ENCODE measurements at places on chromosomes 6 and 20. TPM values are rescaled to one million over a fixed set of nuclear protein-coding genes. Genes with fewer than 3 reads are reported as not detected.

DNA sequence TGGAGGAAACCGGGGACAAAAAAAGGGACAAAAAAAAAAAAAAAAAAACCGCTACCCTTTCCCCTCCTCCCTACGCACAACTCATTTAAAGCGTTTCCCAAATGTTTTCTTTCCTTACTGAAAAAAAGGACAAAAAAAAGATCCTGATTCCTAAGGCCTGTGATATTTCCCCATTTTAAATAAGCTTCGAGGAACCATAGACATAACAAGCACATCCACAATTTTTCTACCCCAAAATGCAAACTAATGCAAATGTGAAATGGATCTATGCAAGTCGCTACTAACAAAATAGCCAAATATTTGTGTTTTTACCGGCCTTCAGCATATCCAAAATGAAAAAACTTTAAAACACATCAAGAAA lies 1.4 kb upstream of the ZNF217 start:
- DNase-seq, result peak; percentile 33

DNA sequence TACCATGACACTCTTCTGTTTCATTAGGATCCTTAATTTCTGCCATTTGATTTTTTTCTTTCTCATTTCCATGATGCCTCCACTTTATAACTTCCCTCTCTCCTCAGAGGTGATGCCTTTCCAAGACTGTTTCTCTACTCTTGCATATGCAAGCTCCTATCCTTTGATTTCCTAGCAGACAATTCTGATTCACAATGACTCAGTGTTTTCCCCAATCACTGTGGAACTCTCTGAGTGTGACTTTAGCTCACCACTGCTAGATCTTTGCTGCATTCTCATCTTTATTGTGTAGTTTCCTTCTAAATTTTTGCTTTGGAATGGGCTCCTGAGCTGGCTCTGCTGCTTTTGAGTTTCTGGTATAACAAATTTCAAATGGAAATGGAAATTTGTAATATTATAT lies 184.9 kb downstream of the TINAG start:
- DNase-seq, result no peak

DNA sequence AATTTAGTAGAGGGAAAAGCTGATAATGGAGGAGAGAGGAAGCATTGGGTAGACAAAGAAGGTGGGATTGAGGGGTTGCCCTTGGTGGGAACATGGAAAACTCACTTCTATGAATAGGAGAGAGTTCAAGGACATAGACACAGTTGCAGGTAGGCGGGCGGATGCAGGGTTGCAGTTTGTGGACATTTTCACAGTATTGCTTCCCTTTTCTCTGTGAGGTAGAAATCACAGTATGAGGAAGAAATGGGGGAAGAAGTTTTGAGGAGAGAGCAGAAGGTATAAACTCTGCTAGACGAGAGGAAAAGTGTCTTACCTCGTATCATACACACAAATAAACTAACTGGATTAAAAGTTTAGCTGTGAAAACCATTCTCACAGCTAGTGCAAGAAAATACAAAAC lies 200.7 kb upstream of the ECI2 start:
- DNase-seq, result no peak

- no peak for DNase-seq
Observed at GRCh38 chr6:96900873-96901272, 3.2 kb upstream of the NDUFAF4 start.

DNA sequence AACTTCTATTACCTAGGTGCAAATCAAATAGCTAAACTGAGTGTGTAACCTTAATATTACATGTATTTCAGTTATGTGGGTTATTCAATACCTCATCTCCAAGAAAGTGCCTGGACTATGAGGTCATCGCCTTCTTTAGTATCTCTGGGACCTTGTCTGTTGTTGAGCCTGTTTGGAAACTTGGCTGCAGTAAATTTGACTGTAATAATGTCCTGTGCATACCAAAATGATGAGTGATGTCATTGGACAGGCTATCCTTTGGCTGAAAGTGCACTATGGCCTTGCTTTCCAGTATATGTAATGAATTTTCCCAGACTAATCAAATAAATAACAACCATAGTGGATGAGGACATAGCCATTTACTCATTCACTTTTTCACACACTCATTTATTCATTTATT lies 455.1 kb downstream of the ADGRB3 start:
- DNase-seq, result peak; percentile 12

- peak; percentile 51 for DNase-seq
Observed at GRCh38 chr6:11236076-11236750, 3.7 kb upstream of the NEDD9 start.

GRCh38 chr20:41181567-41181966 lies 44.2 kb downstream of the PLCG1 start:
- DNase-seq, result no peak

DNA sequence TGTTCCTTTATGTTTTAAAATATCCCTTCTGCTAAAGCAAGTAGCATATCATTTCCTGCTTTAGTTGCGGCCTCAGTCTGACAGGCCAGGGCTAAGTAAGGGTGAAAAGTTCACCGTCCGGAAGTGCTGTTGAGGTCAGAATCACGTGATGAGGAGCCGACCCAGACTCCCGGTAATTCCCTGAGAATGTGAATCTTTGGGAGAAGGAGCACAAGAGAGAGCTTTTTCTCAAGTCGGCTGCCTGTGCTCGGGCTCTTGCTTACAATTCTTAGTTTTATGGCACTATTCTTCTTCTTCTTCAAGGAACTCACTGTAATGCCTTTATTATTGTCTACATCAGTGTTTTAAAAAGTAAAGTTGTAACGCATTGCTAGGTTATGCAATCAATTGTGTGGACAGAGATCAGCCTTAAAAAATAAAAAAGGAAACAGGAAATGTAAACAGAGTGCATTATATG lies 309.3 kb downstream of the PRL start:
- peak; percentile 97 for DNase-seq

GRCh38 chr6:63572747-63573075 lies 431 bp downstream of the LOC128125822 start:
- no peak for DNase-seq

GRCh38 chr6:51531623-51532022 lies 555.8 kb downstream of the PKHD1 start:
- DNase-seq, result no peak

GRCh38 chr6:68158256-68158655 lies 476.8 kb upstream of the ADGRB3 start:
- DNase-seq, result no peak

GRCh38 chr6:150967910-150968309 lies 102.4 kb downstream of the MTHFD1L start:
- DNase-seq, result peak; percentile 9

GRCh38 chr6:2376429-2377355 lies 131.3 kb upstream of the GMDS start:
- peak; percentile 40 for DNase-seq

DNA sequence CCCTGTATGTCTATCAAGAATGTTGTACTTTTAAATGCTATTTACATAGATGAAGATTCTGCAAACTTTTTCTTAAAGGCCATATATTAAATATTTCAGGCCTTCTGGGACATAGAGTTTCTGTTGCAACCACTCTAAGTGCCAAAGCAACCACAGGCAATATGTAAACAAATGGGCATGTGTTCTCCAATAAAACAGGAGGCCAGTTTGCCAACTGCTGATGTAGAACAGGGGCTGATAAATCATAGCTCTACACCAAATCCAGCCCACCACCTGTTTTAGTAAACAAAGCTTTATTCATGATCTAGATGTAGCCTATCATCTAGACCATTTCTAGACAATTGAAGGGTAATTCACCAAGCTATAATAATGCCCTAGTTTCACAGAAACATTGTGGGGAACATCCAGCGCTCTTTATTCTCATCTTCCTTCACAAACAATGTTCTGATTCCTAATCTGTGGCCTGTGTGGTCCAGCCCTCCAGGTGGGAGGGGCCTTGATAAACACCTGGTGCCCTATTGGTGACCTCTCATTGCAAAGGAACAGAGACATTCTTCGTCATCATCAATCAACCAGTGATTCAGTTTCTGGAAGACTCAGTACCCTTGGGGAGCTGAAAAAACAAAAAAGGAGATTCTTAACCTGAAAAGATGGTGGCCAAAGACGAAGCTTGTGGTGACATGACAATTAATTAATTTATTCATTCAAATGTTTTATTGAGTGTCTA lies 80.2 kb downstream of the PREP start:
- DNase-seq, result no peak

DNA sequence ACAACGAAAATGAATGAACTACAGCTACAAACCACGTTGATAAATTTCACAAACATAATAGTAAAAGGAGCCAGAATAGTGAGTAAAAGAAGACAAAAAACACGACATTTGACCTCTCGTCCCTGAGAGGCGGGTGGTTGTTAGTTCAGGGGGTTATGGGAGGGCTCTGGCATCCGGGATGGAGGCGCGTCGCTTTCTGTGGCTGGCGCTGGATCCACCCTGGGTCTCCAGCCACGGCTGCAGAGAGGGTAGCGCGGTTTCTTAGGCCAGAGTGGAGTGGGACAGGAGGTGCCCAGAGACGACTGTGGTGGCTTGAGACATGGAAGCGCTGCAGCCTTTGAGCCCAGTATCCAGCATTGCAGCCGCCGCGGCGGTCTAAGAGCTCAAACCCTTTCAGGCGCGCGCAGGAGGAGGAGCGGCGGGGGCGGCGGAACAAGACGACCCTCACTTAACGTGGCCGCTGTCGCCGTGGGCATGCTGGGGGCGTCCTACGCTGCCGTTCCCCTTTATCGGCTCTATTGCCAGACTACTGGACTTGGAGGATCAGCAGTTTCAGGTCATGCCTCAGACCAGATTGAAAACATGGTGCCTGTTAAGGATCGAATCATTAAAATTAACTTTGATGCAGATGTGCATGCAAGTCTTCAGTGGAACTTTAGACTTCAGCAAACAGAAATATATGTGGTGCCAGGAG lies 3.7 kb upstream of the ZSCAN23 start:
- DNase-seq, result peak; percentile 21

- DNase-seq, result peak; percentile 29
Observed at GRCh38 chr6:27863962-27864905, 48.0 kb downstream of the OR2B2 start.

DNA sequence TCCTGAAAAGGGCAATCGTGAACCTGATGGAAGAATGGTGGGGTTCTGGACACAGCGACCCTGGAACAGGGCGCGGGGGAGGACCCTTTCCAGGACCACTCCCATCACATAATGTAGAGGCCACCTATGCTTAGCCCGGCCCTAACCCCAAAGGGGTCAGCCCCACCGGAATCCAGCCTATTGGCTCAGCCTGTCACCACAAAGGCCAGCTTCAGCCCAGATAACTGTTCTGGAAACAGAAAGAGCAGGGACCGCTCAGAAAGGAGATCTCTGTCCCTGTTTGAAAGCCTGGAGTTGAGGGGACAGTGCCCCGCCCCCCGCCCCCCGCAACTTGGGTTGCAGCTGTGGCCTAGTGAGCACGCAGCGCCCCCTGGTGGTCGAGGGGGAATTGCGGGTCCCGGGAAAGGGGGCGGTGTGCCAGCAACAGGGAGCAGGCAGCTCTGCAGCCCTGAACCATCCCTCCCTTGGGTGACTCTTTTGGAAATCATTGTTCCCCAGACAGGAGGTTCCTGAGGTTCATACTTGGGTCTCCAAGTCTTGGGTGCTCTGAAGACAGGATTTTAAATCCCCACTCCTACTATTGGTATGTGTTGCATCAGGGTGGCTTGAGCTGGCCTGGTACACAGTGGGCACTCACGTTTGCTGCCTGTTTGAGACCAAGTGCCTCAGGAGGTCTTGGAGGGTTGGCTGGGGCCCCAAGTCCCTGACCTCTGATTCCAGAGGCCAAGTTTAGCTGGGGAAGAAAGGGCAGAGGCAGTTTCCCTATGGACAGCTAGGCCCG lies 1.5 kb downstream of the SIGLEC1 start:
- DNase-seq, result peak; percentile 62

GRCh38 chr6:40353197-40353966 lies 233.8 kb downstream of the LRFN2 start:
- no peak for DNase-seq

- no peak for DNase-seq
Observed at GRCh38 chr6:114342086-114342825, 567 bp downstream of the HS3ST5 start.

- DNase-seq, result no peak
Observed at GRCh38 chr6:142940487-142940886, 4.5 kb downstream of the HIVEP2 start.

DNA sequence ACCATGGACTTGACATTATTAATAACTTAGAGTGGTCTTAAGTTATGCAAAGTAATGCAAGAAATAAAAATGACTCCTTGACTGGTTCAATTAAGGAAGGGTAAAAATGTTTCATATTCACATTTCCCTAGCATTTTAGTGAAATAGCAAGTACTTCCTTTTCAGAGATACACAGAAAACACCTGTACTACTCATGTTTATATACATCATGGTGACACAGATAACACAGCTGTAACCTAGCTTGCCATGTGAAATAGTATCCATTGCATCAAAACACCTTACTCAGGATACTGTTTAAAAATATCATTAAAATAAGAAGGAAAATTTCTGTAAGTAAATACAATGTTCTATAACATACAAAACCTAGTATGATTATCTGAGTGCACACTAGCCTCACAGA lies 102.4 kb downstream of the AHI1 start:
- DNase-seq, result no peak

- DNase-seq, result no peak
Observed at GRCh38 chr6:72461144-72461543, 160.7 kb upstream of the KCNQ5 start.

GRCh38 chr6:27864906-27865849 lies 47.0 kb downstream of the OR2B2 start:
- DNase-seq, result peak; percentile 98

GRCh38 chr6:118774581-118774980 lies 119.4 kb upstream of the ASF1A start:
- no peak for DNase-seq

GRCh38 chr6:105256619-105257018 lies 76.8 kb upstream of the POPDC3 start:
- no peak for DNase-seq

DNA sequence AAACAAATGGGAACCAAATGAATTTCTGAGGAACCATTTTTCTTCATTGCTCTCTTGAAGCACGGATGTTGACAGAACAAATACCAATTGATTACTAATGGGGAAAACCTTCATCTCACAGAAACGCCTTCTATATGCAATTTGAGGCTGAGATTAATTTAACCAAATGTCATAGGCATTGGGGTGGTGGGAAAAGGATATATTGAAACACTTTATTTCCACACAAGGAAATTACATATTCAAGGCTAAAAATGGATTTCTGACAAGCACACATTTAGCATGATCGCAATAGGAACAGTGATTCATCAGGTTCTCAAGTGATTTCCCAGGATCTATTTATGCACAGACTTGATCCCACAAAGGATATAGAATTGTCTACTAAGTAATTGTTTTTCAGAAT lies 88.9 kb downstream of the COL12A1 start:
- no peak for DNase-seq

Gene C6orf163
- 4.3 TPM for total RNA-seq

Gene SLC32A1
- 6.3 TPM for total RNA-seq

Gene HLA-G
- total RNA-seq, result not detected

Gene EPPIN
- 6.3 TPM for total RNA-seq

Gene HLA-DRB1
- total RNA-seq, result 25.5 TPM

Gene THBS2
- total RNA-seq, result 238 TPM

Gene ZSCAN23
- total RNA-seq, result 6.5 TPM

Gene RAET1L
- not detected for total RNA-seq

Gene LY86
- 2.2 TPM for total RNA-seq

Gene PNISR
- total RNA-seq, result 92.7 TPM

Gene SPACA1
- not detected for total RNA-seq

Gene TCP11
- total RNA-seq, result not detected

Gene SIGLEC1
- 5.8 TPM for total RNA-seq

Measured in umbilical cord (tissue), 2 donors.